Kasumi-1 (cell line): ENCODE measurements at places on chromosomes 5 and 9.

- DNase-seq: no peak
Measured at GRCh38 chr5:6350277-6351090, 27.9 kb downstream of the MED10 start.

DNA sequence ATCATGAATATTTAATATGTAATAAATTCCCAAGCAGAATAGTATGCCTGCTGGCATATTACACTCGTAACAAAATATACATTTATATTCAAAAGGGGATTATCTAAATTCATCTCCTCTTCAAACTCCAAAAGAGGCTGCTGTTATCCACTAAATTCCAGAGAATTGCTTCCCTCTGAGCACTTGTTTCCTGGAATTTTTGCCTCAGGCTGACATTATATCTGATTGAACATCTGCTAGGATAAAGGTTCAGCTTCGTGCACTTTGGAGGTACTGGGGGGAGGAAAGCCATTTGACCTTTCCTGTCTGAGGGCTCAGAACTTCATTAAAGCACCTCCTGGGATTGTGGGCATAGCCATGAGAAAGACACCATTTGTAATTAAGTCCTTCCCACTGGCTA, 4.3 kb upstream of the HAPLN1 start:
- no peak for DNase-seq

- DNase-seq: no peak
Measured at GRCh38 chr5:67561151-67561932, 364.7 kb upstream of the CD180 start.

DNA sequence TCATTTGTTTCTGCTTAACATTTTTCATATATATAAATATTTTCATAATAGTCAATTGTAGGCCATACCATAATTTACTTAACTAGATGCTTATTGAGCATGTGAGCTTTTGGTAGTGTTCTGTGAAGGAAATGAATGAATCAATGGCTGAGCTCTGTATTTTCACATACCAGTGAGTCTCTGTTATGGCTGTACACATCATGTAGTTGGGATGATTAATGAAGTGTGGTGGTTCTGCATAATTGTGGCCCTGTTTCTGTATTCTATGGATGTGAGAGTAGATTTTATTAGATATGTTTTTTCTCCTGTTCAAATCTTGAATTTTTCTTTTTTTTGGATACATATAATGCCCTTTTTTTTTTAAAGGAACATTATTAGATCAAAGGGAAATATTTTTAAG, 56.2 kb downstream of the CTNNA1 start:
- no peak for DNase-seq

- DNase-seq: peak; percentile 17
Measured at GRCh38 chr5:134003064-134003816, 1.5 kb downstream of the VDAC1 start.

DNA sequence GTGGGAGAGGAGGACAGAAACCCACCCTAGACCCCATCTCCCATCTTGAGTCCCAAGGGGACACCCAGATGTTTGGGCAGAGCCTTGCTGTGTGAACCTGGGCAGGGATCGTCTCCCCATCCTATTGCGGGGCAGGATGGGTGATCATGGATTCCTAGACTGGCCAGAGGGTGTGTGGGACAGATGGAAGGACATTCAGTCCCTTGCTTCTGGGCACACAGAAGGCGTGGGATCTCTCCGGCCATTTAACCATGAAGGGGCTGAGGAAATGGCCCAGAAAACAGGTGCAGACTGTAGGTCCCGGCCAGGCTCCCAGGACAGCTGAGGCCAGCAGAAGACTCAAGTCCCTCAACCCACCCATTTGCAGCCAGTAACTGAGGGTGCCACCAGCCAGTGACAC, 29.9 kb downstream of the PTGES start:
- no peak for DNase-seq

GRCh38 chr9:93096811-93097382, 880 bp downstream of the CARD19 start:
- no peak for DNase-seq

DNA sequence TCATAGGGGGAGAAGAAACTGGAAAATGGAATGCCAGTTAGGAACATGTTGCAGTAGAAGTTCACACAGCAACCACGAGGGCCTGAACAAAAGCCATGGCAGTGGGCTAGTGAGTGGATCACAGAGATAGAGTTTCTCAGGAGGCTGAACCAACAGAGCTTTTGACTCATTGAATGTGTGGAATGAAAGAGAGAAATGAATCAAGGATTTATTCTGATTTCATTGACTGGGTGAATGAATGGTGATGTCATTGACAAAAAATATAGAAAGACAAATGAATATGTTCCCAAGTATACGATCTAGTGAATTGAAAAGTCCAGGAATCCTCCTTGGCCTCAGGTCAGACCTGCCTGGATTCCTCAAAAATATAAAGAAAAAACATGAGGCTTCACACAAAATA, 99.2 kb downstream of the ZNF462 start:
- DNase-seq: no peak

DNA sequence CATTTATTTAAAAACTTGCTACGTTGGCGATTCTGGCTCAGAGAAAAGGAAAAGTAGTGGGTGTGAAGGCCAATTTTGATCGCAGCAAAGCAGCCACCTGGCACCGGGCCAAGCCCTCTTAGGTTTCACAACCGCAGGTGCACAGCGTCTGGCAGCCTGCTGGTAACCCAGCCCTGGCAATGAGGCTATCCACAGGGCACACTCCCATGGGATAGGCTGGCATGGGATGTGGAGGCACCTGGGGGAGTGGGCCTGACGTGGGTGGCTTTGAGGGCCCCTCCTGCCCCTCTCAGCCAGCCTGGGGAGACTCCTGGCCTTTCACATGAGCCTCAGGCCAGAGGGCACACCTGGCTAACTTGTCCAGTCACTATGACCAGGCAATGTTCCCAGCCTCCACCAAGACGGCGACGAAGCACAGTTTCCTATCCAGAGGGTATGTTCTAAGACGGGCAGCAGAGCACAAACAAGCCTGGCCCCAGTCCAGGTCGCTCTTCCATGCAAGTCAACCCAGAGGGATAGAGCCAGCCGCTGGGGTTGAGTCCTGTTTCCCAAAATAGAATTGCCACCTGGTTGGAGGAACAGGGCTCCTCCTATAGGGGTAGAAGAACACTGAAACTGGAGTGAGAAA, 19.0 kb downstream of the CMBL start:
- no peak for DNase-seq

GRCh38 chr9:109456811-109457210, 41.3 kb downstream of the PTPN3 start:
- DNase-seq: no peak

- DNase-seq: no peak
Measured at GRCh38 chr9:6895754-6896153, 138.0 kb downstream of the KDM4C start.

GRCh38 chr5:106174903-106175302, 1495.8 kb downstream of the EFNA5 start:
- no peak for DNase-seq

DNA sequence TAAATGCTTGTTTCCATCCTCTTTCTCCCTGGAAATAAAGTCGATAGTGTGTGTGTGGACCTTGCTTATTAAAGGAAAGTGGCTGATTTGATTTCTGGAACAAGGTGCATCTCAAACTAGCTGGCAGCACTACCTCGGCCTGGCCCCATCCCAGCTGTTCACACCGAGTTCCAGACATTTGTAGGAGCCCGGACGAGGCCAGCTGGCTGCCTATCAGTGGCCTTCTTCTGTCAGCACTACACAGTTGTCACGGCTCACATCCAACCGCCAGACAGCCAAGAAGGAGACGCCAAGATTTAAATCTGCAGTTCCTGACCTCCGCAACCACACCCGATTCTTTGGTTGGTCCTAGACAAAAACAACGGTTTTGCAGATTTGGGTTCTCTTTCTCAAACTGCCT, 63.6 kb downstream of the PALM2AKAP2 start:
- no peak for DNase-seq

GRCh38 chr5:142063878-142064331, 44.7 kb upstream of the NDFIP1 start:
- no peak for DNase-seq

DNA sequence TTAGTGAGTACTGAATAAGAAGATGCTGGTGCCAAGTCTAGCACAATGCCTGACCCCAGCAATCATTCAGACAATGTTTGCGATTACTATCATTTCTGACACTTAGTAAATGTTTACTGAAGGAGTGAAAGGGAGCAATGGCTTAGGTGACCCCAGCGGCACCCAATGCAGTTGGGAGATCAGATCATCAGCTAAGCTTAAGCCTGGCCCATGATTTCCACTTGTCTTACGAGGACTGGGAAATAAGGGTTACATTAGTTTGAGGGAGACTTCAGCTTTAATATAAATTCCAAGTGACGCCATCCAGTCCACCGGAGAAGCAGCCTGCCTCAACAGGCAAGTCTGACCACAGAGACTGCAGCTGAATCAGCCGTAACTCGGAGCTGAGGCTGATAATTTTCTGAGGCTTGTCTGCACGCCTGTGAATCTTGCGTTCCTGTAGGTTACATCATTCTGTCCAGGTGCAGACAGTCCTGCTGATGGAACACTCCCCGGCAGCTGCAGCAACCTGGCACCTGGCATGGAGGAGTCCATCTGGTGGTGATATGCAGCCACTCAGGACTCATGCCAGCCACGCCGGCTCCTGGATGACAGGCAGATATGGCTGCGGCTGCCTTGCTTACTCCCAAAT, 34.9 kb upstream of the FGF1 start:
- DNase-seq: no peak

- DNase-seq: no peak
Measured at GRCh38 chr5:82275216-82275664, 2.9 kb downstream of the RPS23 start.

GRCh38 chr5:155459889-155460500, 446.4 kb downstream of the KIF4B start:
- no peak for DNase-seq

GRCh38 chr9:136043441-136043991, 51.6 kb downstream of the NACC2 start:
- no peak for DNase-seq

- DNase-seq: no peak
Measured at GRCh38 chr9:98997604-98998003, 53.9 kb downstream of the COL15A1 start.

- DNase-seq: no peak
Measured at GRCh38 chr5:80592105-80592504, 22.0 kb upstream of the ANKRD34B start.

- no peak for DNase-seq
Measured at GRCh38 chr5:88594441-88594840, 288.5 kb downstream of the MEF2C start.

GRCh38 chr9:136631038-136632000, 31.4 kb upstream of the EGFL7 start:
- DNase-seq: peak; percentile 88

GRCh38 chr5:172798422-172799215, 27.6 kb upstream of the DUSP1 start:
- peak; percentile 32 for DNase-seq

DNA sequence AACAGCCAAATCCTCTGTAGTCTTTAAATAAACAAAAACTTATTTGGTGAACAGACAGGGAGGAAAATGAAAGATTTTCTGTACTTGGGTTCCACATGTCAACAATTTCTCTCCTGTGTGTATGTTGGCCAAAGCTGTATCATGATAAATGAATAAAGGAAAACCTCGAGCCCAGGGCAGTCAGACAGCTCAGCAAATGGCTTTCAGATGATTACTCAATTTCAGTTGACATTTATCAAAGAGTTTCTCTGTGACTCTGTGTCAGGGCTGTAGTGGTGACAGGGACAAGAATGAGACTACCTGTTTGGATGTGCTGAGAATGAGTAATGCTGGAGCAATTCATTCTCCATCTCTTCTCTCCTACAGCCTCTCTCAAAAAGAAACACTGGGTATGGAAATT, 45.7 kb upstream of the PTGS1 start:
- DNase-seq: no peak

- DNase-seq: no peak
Measured at GRCh38 chr5:54725391-54726280, 208.1 kb downstream of the SNX18 start.

GRCh38 chr9:107153336-107153735, 129.7 kb upstream of the RAD23B start:
- no peak for DNase-seq

DNA sequence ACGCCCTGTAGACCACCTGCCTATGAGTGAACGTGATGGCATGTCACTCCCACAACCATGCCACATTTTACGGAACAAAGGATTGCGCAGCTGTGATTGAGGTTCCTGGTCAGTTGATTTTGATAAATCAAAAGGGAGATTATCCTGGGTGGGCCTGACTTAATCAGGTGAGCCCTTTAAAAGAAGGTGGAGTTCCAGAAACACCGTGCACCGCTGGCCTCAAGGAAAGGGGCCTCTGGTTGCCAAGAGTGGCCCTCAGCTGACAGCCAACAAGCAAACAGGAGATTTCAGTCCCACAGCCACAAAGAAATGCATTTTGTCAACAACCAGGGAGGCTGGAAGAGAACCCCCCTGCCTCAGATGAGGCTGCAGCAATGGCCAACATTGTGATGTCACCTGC, 19.0 kb downstream of the TRIM7 start:
- no peak for DNase-seq

- DNase-seq: peak; percentile 56
Measured at GRCh38 chr5:98768160-98768959, 5.1 kb upstream of the RGMB start.

- no peak for DNase-seq
Measured at GRCh38 chr5:145536133-145536532, 299.0 kb downstream of the PRELID2 start.

DNA sequence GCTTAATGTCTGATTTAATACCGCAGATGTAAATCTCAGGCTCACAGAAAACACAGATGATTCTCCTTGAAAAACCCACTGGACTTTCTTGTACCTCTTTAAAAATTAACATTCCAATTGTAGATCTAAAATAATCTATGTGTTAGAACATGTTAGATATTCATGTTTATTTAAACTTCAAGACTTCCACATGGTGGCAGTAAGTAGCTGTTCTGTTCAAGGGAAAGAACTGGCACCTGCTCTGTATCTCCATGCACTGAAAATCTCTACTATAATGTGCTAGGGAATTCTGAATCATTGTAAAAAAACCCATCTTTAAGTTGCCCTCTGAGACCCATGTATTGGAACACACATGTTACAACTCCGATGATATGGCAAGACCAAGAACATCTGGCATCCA, 366.9 kb downstream of the DMRTA1 start:
- peak; percentile 53 for DNase-seq

GRCh38 chr9:123511326-123512277, 155.6 kb downstream of the CRB2 start:
- DNase-seq: no peak

GRCh38 chr5:40017135-40017534, 592.4 kb upstream of the DAB2 start:
- DNase-seq: peak; percentile 17

- DNase-seq: no peak
Measured at GRCh38 chr9:133054966-133055365, 6.8 kb upstream of the CEL start.

GRCh38 chr5:50476549-50476948, 35.5 kb upstream of the EMB start:
- no peak for DNase-seq

GRCh38 chr5:179400020-179400419, 54.8 kb upstream of the ADAMTS2 start:
- DNase-seq: no peak

DNA sequence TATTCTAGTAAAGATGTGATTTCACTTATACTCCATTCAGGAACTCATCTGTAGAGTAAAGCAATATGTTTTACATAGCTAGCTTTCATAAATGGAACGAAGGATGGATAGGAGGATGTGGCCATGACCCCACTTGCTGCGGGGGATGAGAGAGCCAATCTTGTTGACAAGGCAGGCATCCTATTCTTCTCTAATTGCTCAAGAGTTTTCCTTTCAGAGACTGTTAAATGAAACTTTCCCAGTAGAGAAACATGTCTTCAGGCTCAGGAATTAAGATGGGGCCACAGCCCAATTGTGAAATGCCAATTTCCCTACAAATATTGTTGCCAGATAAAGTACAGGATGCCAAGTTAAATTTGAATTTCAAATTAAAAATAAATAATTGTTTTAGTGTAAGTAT, 196.2 kb upstream of the TUT7 start:
- no peak for DNase-seq
